ENCODE measurements at places on chromosomes 12 and 14.

DNA sequence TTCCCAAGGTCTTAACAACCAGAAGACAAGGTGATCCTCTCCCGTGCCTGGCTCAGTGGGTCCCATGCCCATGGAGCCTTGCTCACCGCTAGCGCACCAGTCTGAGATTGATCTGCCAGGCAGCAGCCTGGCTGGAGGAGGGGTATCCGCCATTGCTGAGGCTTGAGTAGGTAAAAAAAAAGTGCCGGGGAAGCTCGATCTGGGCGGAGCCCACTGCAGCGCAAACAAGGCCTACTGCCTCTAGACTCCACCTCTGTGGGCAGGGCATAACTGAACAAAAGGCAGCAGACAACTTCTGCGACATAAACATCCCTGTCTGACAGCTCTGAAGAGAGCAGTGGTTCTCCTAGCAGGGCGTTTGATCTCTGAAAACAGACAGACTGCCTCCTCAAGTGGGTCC, 104.0 kb downstream of the C14orf39 start:
- DNase-seq, result no peak

DNA sequence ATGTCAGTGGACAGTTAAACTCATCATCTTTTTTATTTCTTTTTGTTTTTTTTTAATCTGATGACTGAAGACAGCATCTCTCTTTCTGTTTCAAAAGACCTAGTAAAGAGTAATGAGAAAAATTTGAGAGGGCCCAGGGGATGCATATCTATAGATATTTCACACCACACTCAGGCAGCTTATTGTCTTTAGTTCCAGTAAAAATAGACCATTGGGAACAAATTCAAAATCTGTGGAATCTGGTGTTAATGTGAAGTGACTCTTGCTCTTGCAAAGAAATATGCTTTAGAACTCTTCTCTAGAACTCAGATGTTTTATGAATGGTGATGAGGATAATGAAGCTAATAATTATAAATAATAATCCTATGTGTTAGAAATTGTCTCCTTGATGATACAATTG, 214.5 kb upstream of the ATP2B1 start:
- no peak for DNase-seq

- no peak for DNase-seq
Observed at GRCh38 chr12:120554678-120555077, 20.5 kb downstream of the RNF10 start.

DNA sequence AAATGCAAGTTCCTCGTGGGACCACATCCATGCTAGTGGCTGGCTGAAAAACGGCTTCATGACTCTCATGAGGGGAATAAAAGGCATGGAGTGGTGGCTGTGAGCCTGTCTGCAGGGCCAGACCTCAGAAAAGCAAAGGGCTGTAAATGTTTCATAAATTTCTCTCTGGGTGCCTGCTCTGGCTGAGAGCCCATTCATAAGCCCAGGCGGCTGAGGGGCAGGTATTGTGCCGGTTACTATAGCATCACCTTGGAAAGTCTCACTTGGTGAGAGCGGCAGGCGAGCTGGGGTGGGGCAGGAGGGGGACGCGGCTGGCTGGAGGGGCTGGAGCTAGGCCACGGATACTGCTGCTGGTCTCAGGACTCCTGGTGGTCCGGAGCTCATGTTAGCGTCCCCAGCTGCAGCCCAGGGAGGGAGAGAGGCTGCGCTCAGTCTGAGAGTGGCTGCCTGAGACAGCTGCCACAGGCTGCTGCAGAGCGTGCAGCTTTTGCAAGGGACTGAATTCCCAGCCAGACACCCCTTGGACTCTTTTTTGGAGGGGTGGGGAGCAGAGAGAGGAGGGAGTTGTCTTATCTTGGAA, at the start of gene SLC17A8:
Gene SLC17A8, plus strand, starts transcription at position 431 of the 580 bp plus-strand sequence. CDS start 318 bp downstream, outside the sequence.
- no peak for DNase-seq

- no peak for DNase-seq
Observed at GRCh38 chr12:94594443-94594825, 55.9 kb downstream of the TMCC3 start.

- DNase-seq, result no peak
Observed at GRCh38 chr12:7961395-7962178, 25.6 kb upstream of the SLC2A3 start.

GRCh38 chr12:113479590-113480335, 8.1 kb upstream of the LHX5 start:
- peak; percentile 17 for DNase-seq

- DNase-seq, result no peak
Observed at GRCh38 chr12:94812345-94812744, 162.0 kb upstream of the TMCC3 start.

GRCh38 chr12:106425061-106425702, 67.6 kb downstream of the POLR3B start:
- no peak for DNase-seq

DNA sequence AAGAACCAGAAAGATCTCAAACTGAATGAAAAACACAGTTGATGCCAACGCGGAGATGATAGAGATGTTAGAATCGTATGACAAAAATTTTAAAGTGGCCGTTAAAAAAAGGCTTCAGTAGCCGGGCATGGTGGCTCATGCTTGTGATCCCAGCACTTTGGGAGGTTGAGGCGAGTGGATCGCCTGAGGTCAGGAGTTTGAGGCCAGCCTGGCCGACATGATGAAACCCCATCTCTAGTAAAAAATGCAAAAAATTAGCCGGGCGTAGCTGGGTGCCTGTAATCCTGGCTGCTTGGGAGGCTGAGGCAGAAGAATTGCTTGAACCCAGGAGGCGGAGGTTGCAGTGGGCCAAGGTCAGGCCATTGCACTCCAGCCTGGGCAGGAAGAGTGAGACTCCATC, 5.4 kb upstream of the ACVRL1 start:
- no peak for DNase-seq

DNA sequence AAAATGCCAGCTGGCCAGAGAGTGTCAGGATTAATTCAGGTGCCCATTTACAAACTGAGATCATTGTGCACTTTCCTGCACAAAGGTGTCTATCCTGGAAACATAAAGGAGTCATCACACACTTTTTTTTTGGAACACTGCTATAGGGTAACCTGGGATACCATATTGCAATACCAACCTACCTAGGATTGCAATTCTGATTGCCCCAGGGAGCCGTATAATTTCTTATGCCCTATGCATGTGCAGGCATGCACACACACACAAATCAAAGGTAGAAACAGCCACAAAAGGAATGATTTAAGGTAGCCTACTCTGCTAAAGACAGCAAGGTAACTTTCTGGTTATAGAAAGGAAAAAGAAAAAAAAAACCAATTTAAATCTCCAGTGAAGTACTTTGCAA, 285.3 kb upstream of the KITLG start:
- no peak for DNase-seq

- DNase-seq, result no peak
Observed at GRCh38 chr12:118456741-118457140, 80.4 kb downstream of the SUDS3 start.

DNA sequence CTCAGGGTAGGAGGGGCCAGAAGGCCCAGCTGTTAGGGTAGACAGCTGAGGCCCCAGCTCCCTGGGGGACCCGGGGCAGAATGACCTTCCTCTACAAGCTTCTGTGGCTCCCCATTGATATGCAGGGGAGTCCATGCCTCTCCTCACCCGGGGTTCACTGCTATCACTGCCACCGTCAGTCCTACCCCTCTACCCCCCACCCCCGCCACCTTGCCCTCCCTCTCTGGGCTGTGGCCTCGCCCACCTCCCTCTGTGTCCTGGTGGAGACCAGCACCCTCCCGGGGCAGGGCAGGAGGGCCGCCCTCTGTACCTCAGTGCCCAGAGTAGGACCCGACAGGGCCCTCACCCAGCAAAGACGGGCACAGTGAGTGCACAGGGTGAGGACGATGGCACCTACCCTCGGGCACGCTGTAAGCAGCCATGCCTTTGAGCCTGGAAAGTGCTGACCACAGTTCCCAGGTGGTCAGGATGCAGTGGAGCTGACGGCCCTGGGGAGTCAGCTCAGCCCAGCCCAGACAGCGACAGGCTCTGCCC, 88.4 kb upstream of the SFSWAP start:
- no peak for DNase-seq

GRCh38 chr14:22282417-22282816, 306.6 kb downstream of the DAD1 start:
- DNase-seq, result no peak

DNA sequence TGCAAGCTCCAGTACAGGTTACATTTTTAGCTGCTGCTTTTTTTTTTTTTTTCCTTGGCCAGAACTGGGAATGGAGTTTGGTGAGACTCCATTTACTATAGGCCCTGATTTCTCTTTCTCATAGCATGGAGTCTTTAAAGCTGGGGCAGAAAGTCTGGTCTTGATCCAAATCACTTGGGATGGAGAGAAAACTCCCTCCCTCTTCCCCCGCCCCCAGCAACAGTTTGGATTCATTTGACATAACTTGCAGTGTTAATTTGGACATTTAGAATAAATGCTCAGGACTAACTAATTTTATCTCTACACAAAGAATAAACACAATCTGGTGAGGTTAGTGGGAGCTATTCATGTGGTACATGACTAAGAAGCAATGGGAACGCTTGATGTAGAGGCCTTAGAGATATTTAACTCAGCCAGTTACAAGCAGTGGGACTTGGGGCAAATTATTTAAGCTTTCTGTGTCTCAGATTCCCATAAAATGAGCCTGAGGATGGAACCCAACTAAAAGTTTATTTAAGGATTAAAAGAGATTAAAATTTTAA, 107.3 kb upstream of the ARHGAP5 start:
- no peak for DNase-seq

DNA sequence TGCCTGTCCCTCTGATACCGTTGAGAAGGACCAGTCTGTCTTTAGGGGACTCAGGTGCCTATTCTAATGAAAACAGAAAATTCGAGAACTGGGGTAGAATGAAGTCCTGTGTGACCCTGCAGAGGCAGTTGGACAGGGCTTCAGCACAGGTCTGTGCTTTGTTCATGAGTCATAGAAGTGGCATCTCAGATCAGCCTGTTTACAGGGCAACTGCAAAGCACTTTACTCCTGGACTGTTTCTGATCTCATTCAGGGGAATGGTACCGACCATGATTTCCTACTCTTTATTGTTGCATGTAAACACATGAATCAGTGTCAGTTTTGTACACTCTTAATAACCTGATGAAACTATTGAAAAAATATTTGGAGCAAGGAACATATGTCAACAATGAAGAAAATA, 1517.0 kb downstream of the AACS start:
- DNase-seq, result no peak

DNA sequence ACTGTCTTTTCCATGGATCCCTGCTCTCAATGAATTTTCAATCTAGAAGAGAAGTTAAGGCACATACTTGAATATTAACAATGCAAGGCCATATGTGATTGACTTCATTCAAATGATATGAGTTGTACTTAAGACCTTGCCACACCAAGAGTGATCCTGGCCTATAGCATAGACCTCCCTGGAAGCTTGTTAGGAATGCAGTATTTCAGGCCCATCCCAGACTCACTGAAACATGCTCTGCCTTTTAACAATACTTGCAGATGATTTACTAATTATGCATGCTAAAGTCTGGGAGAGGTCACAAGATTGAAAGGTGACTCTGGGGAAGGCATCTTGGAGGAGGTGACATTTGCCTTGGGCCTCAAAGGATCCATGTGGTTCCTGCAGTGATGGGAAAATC, 43.2 kb downstream of the RFX4 start:
- no peak for DNase-seq

- DNase-seq, result no peak
Observed at GRCh38 chr12:131559517-131560516, 151.1 kb upstream of the SFSWAP start.

GRCh38 chr14:76918782-76919394, 92.7 kb downstream of the LRRC74A start:
- DNase-seq, result no peak

DNA sequence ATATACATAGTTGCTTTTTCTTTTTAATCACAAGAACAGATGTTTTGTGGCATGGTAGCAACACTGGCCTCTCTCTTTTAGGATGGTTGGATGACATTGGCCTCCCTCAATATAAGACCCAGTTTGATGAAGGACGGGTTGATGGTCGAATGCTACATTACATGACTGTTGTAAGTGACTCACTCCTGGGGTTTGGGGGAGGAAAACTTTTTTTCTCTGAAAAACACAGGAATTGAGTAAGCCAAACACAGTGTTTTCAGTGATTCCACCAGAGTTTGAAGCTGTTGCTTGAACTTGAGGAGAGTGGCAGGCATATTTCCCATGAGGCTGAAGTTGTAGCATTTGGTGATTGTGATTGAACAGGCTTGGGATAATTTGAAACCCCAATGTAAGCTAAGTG, 13.7 kb upstream of the REP15 start:
- no peak for DNase-seq

DNA sequence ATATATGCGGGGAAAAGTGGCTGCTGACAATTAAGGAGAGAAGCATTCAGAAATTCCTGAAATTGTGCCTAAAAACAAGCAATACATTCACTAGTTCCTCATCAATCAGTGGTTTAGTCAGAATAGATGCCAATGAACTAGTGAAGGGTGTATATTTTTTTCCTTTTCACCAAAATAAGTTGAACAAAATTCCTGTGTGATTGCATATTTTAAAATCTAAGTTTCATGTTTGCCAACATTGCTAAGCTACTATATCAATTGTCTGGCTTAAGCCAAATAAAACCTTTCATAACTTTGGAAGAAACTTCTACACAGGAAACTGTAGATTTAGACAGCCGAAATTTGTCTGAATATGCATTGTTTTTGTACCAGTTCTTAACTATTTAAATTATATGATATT, 8.7 kb downstream of the PRKD1 start:
- DNase-seq, result no peak

DNA sequence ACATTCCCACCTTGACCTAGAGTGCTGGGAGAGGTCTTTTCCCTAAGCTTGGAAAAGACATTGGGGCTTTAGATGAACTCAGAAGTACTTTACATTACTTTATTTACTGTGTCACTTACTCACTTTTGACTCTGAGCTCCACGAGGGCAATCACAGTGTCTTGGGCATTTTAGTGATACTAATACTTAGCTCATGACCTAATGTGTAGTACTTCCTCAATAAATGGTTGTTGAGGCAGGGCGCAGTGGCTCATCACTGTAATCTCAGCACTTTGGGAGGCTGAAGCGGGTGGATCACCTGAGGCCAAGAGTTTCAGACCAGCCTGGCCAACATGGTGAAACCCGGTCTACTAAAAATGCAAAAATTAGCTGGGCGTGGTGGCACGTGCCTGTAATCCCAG, 19.8 kb upstream of the SNAPC1 start:
- DNase-seq, result no peak
